ENCODE measurements at places on chromosomes 12 and 14.

- no peak for DNase-seq
Observed at GRCh38 chr12:105862163-105862821, 276.5 kb downstream of the NUAK1 start.

DNA sequence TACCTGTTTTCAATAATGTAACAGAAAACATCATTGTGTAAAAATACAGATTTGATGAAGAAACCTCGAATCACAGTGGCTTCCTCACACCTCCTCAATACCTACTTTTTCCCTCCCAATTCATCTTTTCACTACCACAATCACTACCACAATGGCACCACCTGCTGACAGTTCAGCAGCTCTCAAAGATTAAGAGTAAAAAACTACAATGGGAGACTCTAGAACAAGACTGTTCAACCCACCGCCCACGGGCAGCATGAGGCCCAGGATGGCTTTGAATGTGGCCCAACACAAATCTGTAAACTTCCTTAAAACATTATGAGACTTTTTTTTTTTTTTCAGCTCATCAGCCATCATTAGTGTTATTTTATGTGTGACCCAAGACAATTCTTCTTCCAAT lies 15.2 kb downstream of the MED6 start:
- DNase-seq, result no peak

- no peak for DNase-seq
Observed at GRCh38 chr12:56766535-56766934, 3.4 kb downstream of the HSD17B6 start.

DNA sequence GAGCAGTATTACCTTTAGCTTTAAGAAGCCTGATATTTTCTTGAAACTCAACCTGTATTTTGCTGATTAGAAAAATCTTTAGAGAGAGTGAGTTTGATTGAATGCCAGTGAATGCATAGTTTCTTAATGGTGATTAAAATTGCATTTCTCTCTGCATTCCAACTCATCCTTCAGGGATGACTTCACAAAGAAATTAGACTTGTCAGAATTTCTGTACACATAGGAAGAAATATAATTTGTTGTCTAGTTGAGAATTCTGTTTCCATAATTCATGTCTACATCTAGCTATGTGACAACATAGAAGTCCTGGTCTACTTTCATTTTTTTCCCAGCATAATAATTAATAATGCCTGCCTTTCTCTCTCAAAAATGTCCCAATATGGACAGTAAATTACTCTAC lies 136.6 kb downstream of the OTOGL start:
- no peak for DNase-seq

DNA sequence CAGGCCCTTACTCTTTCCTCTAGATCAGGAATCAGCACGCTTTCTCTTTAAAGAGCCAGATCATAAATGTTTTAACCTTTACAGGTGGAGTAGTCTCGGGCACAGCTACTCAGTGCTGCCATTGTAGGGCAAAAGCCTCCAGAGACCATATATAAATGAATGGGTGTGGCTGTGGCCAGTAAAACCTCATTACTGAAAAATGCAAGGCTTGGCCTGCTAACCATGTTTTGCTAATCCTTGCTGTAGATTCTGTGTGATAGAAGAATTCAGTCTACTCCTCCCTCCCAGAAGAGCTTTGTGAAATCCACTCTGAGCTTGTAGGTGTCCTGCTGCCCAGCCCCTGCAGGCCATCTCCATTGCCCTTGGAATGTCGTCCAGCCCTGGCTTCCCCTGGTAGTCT lies 58.1 kb downstream of the HSP90AA1 start:
- peak; percentile 63 for DNase-seq

DNA sequence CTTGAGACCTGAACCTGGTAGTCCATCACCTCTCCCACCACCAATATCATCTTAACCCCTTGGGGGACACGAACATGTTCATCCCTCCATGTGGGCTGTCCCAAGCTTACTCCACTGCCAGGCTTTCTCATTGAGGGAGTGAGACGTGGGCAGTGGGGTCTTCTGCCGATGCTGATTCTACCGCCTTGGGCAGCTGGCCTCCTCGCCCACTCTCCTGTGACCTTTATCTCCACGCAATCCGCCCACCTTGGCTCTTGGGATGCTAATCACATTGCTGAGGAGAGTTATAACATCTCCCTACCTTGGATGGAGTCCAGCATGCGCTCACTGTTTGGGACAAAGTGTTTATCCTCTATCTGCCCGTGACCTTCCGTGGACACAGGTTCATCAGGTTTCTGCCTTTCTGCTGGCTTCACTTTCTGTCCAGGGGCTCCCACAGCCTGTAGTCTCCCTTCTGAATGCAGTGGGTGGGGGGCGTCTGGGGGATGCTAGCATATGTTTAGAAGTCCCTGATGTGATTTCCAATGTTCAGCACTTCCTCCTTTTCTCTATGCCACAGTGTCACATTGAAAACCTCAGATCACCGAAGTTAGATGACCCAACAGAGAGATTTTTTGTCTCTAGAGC lies 53.2 kb upstream of the ESRRB start:
- no peak for DNase-seq

- DNase-seq, result no peak
Observed at GRCh38 chr12:27018037-27018436, 3.9 kb upstream of the TM7SF3 start.

GRCh38 chr12:117671734-117672133 lies 297.1 kb downstream of the KSR2 start:
- DNase-seq, result no peak

DNA sequence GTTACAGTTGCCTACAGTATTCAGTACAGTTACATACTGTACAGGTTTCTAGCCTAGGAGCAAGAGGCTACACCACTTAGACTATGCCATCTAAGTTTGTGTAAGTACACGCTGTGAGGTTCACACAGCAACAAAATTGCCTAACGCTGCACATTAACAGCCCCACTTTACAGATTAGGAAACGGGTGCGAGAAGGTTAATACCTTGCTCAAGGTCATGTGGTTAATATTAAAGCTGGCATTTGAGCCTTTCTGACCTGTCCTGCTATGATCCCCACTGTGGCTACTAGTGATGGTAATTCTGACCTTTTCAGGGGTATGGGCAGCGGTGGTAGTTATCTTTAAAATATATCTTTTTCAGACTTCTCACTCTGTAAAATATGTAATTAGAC lies 20.9 kb downstream of the ACVR1B start:
- DNase-seq, result no peak

GRCh38 chr14:31937730-31938346 lies 139.3 kb upstream of the ARHGAP5 start:
- peak; percentile 62 for DNase-seq

- no peak for DNase-seq
Observed at GRCh38 chr12:9367828-9368227, 159.6 kb upstream of the PZP start.
